ENCODE measurements at places on chromosomes 11 and 22. TPM values are rescaled to one million over a fixed set of nuclear protein-coding genes. Genes with fewer than 3 reads are reported as not detected.

Gene DLG2
- 5.9 TPM for total RNA-seq

Gene ZBTB16
- 11.9 TPM for total RNA-seq

Gene MPPED1
- 1.2 TPM for total RNA-seq

Gene CSNK2A3
- 0.69 TPM for total RNA-seq

Gene CNTN5
- 3.2 TPM for total RNA-seq

Gene ART1
- total RNA-seq: not detected

Gene TESMIN
- 9.7 TPM for total RNA-seq

Gene RASD2
- total RNA-seq: 0.21 TPM

Gene SHISAL1
- total RNA-seq: 2.3 TPM

Gene DEFB131B
- not detected for total RNA-seq

Gene USP2
- total RNA-seq: 7.4 TPM

Gene VSIG2
- total RNA-seq: 8.7 TPM

DNA sequence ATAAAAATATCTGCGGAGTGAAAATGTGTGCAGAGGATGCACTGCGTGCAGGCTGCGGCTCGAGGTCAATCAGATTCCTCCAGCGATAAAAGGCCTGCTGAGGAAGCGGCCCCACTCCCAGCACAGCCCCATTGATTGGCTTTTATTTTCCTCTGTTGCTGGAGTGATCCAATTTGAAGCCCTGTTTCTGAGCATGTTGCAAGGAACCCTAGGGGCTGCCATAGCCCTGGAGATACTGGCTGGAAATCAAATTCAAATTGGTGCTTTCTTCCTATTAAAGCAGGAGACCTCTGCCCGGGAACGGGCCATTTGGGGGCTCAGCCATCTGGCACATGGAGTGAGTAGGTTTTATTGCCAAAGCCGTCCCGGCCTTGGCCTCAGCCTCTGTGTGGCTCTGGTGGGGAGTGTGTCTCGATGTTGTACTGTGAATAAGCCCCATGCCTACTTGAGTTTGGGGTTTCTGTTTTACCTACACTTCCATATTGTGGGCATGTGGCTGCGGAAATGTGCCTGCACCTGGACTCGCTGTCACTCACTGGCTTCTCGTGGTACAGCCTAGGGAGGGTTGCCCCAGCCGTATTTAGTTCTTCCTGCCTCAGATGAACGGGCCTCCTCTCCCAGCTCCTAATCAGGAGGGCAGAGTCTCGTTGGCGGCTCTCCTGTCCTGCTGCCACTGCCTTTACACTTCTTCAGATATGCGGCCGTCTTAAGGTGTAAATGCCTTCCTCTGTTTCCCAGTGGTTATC lies 25.6 kb downstream of the PARVB start:
- no peak for DNase-seq

GRCh38 chr22:22954656-22955055 lies 67.0 kb downstream of the IGLL5 start:
- DNase-seq: no peak

GRCh38 chr11:103985041-103985440 lies 51.4 kb upstream of the DDI1 start:
- DNase-seq: no peak

- no peak for DNase-seq
These were observed 11.6 kb downstream of the TRIM21 start for GRCh38 chr11:4381901-4382300.

DNA sequence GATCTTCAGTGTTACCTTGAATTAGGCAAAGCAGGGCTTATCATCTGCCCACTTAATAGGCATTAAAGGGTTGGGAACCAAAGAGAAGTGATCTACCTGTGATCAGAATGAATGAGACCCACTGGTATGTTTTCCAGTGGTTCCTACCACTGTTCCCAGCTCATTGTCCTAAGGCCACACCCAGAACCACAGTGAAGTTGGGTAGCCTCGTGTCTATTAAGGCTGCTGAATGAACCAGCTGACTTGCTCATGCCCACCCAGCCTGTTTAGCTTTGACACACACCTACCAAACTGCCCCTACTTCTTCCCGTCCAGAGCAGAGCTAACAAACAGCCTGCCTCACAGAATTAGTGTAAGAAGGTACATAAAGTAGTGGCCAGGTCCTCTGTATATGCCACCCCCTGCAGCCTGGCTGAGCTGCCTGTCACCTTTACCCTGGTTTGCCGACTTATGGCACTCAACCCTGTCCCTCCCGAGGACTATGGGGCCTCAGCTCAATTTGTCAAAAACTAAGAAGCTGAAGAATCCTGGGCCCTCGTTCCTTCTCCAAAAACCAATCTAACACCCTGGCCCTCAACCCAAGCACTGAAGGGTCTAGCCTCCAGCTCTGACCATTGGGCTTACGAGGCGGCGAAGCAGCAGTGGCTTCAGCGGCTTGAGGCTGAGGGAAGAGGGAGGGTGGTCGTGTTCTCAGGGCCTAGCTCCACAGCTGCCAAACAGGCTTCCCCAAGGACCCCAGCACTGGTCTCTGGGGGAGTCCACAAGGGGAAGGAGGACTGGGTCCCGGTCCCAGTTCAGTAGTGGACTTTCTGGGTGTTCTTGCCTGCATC lies 9.8 kb downstream of the UCP2 start:
- no peak for DNase-seq

GRCh38 chr22:30891443-30891755 lies 77.2 kb downstream of the MORC2 start:
- DNase-seq: peak; percentile 43

- no peak for DNase-seq
These were observed 10.4 kb downstream of the SPATA19 start for GRCh38 chr11:133834682-133835592.

DNA sequence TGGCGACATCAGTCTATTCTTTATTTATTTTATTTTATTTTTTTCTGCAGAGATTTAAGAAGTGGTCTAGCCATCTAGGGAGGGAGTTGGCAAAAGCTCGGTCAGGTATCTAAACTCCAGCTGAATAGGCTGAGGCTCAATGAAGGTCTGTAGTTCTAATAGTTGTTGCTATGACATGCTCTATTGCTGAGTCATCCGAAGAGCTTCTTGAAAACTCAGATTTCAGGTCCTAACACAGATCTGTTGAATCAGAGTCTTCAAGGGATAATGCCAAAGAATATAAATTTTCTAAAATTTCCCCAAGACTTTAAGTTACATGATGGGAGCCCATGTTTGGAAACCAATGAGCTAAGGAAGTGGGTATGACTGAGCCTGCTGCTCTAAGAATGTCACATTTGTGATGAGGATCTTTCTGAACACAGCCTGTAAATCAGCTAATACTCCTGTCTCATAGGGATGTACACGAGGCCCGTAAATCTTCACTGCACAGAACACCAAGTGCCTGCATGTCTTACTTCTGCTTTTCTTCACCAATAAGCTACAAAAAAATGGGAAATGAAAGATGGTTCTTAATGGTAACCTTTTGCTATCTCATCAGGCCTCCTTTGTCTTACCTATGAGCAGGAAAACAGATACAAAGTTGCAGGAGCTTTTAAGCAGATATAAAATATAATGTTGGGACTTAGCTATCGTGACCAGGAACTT lies 901.4 kb upstream of the API5 start:
- no peak for DNase-seq

GRCh38 chr22:40043081-40043480 lies 48.3 kb downstream of the FAM83F start:
- DNase-seq: no peak

DNA sequence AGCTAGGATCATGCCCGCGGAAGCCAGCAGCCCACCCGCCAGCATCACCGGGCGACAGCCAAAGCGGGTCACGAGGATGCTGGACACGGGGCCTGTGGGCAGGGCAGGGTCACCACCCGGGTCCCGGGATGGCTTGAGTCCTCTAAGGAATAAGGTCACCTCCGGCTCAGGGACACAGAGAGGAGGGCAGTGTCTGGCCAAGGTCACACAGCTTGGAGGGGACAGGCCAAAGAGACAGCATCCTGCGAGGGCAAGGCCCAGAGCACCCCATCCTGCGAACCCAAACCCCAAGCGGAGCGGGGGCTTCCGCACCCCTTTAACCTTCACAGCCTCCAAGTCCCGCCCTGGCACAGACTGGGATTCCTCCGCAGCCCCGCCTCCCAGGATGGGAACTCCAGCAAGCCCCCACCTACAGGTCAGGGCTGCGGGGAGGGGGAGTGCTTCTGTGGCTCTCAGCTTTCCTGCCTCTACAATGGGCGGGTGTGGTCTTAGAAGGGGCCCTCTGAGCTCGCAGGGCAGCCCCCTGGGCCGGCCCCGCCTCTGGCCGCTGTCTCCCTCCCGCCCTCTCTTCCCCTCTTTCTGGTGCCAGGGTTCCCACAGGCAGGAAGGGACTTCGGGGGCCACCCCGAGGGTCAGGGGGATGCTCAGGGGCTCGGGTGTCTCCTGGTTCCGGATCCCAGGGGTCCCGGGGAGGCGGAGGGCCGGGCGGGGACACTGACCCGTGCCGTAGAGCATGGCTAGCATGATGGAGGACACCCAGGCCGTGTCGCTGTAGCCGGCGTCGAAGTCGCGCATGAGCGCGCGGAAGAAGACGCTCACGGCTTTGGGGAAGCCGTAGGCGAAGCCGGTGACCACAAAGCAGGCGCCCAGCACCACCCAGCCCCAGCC lies 1.8 kb downstream of the SLC16A8 start:
- DNase-seq: no peak

DNA sequence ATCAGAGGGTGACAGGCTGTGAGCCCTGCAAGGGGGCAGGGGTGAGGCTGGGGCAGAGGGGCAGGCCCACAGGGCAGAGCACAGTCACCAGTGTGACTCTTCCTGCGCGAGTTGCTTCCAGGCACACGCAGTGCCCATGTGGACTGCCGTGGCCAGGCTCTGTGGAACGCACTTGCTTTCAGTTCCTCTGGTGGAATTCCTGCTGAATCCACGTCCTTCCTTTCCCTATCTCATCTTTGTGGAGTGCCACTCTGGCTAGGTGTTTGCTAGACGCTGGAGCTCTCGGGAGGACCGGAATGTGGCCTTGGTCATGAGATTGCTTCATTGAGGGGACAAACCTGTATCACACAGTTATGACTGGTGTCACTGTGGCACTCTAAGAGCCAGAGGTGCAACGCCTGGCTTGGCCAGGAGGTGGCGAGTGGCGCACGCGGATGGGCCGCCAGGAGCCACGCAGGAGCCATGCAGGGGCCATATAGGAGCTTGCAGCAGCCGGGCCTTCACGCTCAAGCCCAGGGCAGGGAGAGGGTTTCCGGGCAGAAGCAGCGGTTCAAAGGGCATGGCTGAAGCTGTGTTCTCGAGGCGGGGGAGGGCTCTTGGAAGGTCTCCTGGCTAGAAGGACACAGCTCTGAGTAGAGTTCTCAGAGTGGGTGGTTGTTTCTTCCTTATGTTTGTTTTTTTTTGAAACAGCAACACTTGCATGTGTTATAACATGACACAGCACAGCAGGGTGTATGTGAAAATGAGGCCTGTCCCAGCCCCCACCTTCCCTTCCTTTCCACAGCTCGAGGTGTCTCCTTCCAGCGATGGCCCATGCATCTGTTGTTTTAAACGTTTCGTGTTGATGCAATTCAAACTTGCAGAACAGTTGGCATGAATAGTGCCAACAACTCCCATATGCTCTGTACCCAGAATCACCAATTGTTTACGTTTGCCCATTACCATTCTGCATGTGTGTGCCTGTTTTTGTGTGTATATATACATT lies 36.2 kb downstream of the TBC1D22A start:
- peak; percentile 87 for DNase-seq

DNA sequence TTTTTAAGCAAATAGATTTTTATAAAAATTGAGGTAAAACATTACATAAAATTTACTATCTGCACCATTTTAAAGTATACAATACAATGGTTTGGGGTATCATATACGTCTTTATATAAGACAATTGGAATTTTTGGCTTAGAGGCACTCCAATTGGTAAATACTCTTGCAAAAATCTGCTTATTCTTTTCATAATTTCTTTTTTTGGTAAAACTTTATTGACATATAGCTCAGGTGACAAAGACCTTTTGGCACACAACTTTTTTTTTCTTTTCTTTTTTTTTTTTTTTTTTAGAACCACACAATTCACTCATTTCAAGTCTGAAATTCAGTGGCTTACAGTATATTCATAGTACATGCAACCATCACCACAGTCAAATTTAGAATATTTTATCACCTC lies 57.8 kb downstream of the ATG16L2 start:
- no peak for DNase-seq

DNA sequence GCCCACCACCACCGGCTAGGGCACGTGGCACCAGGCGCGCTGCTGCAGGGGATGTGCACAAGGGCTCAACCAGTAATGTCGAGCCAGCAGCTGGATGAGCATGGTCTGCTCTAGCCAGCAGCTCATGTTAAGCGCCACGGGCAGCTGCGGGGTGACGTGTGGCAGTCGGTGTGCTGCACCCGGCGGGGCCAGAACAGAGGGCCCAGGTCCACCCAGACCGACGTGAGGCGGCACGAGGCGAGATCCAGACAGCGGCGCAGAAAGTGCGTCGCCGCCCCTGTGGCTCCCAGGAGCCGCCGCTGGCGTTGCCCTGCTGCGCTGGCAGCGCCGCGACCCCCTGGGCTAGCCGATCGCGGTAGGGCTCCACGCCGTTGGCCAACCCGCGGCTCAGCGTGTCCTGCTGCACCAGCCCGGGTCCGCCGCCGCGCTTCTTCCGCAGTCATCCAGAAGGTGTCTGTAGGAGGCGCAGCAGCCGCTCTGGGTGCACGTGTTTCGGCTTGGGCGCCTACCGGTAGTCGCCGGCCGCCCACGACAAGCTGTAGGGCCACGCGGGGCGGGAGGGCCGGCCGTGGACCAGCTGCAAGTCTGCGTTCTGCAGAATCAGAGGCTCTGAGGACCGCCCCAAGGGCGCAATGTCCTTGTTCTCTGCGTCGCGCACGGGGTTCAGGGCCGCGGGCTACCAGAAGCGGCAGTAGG lies 4.6 kb upstream of the GALR3 start:
- no peak for DNase-seq

GRCh38 chr11:34599406-34599945 lies 21.4 kb upstream of the EHF start:
- no peak for DNase-seq

GRCh38 chr11:130215531-130216220 lies 56.1 kb downstream of the ST14 start:
- peak; percentile 22 for DNase-seq

DNA sequence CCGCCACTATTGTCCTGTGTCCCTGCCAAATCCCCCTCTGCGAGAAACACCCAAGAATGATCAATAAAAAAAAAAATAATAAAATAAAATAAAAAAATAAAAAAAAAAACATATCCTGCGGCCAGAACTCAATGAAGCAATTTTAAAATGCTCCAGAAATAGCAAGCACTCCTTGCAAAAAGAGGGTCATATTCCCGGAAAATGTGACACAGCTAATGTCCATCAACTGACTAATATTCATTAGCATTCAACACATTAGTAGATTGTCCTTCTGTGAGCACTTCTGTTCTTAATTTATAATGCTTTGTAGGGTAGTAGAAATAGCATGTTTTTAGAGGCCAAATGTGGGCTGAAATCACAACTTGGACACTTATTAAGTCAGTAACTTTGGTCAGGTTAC lies 252.3 kb upstream of the SESN3 start:
- no peak for DNase-seq

DNA sequence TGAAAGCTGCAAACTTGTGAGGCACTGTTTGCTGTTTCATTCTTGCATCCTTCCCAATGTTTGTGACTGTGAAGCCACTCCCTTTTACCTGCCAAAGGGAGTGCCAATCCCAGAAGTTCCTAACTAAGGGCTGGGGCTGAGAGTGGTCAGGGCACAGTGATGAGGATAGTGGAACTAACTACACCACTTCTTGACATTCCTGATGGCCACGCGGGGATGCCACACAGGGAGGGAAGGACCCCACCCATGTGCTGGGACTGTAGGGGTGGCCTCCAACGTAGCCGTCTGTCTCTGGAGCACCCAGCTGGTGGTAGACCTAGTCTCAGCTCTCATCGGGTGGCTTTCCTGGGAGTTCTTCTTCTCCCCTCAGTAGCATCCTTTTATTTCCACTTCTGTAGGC lies 335.5 kb downstream of the CADM1 start:
- no peak for DNase-seq

- no peak for DNase-seq
These were observed 2.7 kb upstream of the EIF3M start for GRCh38 chr11:32580967-32581366.
